Thoracic aorta endothelial cell (primary cell): ENCODE measurements at places on chromosomes 5 and 9. TPM values are rescaled to one million over a fixed set of nuclear protein-coding genes. Genes with fewer than 3 reads are reported as not detected.

Gene PCDHA9
- total RNA-seq: under 0.01 and 0.07 TPM in 2 replicates

Gene PRR16
- 0.29 and 0.66 TPM in 2 replicates for total RNA-seq

Gene TMEM252
- not detected in 2 replicates for total RNA-seq

Gene TRPM6
- 0.13 and 0.14 TPM in 2 replicates for total RNA-seq

Gene FLT4
- 1.3 and 1.9 TPM in 2 replicates for total RNA-seq

Gene CNTNAP3
- total RNA-seq: 52.6 and 90.7 TPM in 2 replicates

Gene NCS1
- 33.1 and 50.7 TPM in 2 replicates for total RNA-seq

Gene AGXT2
- total RNA-seq: not detected in 2 replicates

Gene SLC24A2
- total RNA-seq: under 0.01 and 0.14 TPM in 2 replicates
